ENCODE measurements at places on chromosomes 6 and 20. TPM values are rescaled to one million over a fixed set of nuclear protein-coding genes. Genes with fewer than 3 reads are reported as not detected.

DNA sequence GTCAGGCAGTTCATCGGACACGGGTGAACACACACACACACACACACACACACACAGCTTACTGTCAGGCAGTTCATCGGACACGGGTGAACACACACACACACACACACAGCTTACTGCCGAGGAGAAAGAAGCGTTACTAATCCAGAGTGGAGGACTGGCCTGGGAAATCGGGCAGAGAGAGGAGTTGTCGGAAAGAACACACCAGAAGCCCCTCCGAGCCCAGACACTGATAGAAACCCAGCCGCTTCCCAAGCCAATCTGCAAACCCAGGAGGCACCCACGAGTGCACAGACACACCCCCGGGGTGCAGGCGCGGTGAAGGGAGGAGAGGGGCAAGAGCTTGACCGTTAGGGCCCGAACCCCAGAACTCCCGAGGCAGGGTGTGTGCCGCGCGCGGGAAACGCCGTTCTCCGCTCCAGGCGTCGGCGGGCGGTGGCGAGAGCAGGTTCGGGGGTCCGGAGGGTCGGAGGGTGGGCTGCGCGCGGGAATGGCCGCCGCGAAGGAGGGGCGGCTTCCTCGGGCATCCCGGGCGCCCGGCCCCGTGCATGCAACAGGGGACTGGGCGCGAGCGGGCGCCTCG is 636 bp downstream of the ELOVL2 start:
- no peak for DNase-seq

DNA sequence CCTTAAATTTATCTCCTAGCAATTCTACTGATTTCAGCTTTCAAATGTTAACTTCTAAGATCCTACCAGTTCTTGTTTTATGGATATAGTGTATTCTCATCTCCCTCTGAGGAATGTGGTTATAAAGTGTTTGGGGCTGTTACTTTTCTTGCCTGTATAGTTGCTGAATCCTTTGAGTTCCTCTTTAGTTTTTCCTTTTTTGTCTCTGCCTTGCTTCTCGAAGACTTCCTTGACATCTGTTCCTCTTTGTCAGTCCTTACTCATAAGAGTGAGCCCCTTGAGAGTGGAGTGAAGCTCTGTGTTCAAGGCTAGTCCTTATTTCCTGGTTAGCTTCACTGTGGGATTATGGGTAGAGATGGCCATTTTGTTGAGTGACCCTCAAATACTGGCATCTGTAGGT is 84.6 kb downstream of the ELOVL4 start:
- DNase-seq = no peak

GRCh38 chr6:96186516-96187195 is 170.9 kb downstream of the FUT9 start:
- DNase-seq = no peak

DNA sequence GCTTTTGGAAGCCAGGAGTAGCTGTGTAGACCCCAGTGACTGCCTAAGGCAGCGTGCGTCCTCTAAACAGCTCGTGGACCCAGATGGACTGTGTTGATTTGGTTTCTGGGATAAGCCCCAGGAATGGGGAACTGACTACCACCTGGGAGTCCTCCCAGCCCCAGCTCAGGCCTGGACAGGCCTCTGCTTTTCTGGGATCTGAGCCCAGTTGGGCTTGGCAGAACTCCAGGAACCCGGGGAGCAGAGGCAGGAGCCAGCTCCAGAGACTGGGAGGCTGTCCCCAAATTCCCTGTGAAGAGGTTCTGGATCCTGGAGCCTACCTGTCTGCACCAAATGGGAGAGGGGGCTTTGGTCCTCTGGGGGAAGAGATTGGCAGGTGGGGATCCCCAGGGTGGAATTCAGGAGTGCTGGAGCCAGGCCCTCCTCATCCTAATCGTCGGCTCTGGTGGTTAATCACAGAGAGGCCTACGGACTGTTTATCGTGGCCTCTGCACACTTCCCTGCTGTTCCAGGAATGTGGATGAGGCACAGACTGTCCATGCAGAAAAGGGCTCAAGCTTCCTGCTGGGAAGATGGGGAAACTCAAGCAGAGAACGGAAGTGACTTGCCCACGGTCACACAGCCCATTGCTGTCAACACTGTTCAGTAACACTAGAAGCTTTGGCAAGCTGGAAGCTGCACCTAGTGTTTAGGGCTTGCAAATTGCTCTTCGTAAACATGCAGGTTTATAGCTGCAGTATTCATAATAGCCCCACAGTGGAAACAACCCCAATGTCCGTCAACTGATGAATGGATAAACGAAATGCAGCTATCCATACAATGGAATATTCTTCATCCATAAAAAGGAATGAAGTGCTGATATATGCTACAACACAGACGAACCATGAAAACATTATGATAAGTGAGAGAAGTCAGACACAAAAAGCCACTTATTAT is 100.6 kb downstream of the KCNB1 start:
- DNase-seq = no peak

- DNase-seq = no peak
These were observed 19.0 kb downstream of the SENP6 start for GRCh38 chr6:75620381-75621304.

DNA sequence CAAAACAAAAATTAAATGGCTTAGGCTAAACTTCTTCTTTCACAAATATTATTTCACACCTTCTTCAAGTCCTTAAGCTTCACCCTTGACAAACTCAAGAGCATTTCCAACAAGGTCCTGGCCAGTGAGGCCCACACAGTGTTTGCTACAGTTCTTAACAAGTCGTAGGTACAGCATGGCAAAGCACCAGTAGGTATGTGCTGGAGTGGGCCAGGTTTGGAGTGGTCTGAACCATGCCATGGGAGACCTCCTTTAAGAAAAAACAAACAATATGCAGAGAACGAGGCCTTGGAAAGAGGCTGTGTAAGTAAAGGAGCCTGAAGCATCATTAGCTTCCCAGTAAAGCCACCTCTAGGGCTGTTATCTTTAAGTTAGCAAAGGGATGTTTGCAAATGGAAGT is 154.3 kb upstream of the SNX9 start:
- DNase-seq = no peak

- DNase-seq = no peak
These were observed 137.5 kb downstream of the EYS start for GRCh38 chr6:65569505-65569904.

DNA sequence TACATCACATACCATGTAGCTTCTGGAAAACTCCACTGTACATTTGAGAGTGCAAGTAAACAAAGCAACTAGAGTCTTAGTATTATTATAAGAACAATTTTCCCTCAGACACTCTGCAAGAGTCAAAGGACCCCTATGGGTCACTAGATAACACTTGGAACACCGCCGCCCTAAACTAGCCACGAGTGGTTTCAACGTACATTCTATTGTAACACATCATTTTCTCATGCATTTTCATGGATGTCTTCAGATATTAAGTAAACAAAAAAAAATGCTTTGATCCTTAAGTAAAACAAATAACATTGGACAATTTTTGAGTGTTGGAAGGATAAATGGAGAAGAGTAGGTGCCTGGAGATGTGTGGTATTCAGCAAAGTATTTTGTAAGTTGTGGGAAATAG is 3.2 kb upstream of the RNF146 start:
- DNase-seq = no peak

GRCh38 chr6:317448-318144 is 25.3 kb downstream of the DUSP22 start:
- DNase-seq = no peak

GLP1R gene
- not detected for total RNA-seq

KCNB1 gene
- 4.0 TPM for total RNA-seq

ZNF311 gene
- total RNA-seq = 1.9 TPM
